ENCODE measurements at places on chromosomes 3 and 15. TPM values are rescaled to one million over a fixed set of nuclear protein-coding genes. Genes with fewer than 3 reads are reported as not detected.
A peak's percentile ranks its signal among the peaks of the same experiment; 100 is the strongest.

The NEK10 gene
- not detected for total RNA-seq

The PARP9 gene
- 3.1 TPM for total RNA-seq

The C15orf62 gene
- 0.45 TPM for total RNA-seq

The DAG1 gene
- total RNA-seq = 19.6 TPM

The GANC gene
- 14.5 TPM for total RNA-seq

The ZNF774 gene
- 3.0 TPM for total RNA-seq

The ITGB5 gene
- 17.3 TPM for total RNA-seq

GRCh38 chr3:74643636-74644035, 29.2 kb upstream of the CNTN3 start:
- no peak overlapping the region for H3K27ac ChIP-seq
- no peaks in the 10 kb centered on the region for H3K4me1 ChIP-seq
- no peak overlapping the region for H3K4me3 ChIP-seq
- no peak for DNase-seq
- H3K36me3 ChIP-seq = no peaks in the 10 kb centered on the region
- H3K27me3 ChIP-seq = no peaks in the 10 kb centered on the region

GRCh38 chr3:170320461-170321121, 36.9 kb upstream of the SKIL start:
- no peak for DNase-seq
- no peak overlapping the region for H3K4me3 ChIP-seq
- H3K27me3 ChIP-seq = no peaks in the 10 kb centered on the region
- H3K27ac ChIP-seq = no peak overlapping the region
- H3K36me3 ChIP-seq = no peaks in the 10 kb centered on the region

DNA sequence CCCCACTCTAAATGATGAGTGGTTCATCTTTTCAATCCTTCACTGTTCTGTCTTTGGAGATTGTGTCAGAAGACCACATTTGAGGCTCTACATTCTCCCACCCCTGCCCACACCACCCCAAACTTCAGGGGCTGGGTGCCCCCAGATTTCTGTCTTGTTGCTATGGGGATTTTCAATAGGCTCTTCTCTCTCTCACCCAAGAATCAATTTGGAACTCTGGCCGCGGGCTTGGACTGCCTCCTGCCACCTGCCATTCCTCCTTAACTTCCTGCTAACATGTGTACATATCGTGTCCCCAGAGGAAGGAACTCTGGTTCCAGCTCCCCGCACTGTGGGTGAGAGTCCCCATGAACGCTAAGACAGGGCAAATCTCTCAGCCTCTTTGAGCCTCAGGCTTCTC, 67.4 kb upstream of the LARS2 start:
- H3K27ac ChIP-seq = no peak overlapping the region
- peaks cover 29% of the 10 kb centered on the region for H3K27me3 ChIP-seq
- DNase-seq = no peak
- no peaks in the 10 kb centered on the region for H3K36me3 ChIP-seq
- no peaks in the 10 kb centered on the region for H3K4me1 ChIP-seq
- no peak overlapping the region for H3K4me3 ChIP-seq

DNA sequence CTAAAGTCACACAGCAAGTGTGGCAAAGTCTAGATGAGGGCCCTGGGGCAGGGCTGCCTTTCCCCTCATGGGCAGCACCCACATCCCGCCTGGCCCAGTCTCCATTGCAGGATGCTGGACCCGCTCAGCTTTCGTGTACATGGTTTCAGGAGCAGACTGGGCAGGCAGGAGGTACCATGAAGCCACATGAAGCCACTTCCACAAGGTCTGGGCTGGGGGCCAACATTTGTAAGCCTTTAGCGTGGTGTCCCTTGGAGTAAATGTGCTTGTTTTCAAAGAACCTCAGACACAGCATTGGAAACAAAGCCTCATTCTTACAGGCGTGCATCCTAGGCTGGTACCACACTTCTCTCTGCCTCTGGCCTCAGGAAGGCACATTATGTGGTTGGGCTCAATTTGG, 34.5 kb downstream of the UMPS start:
- H3K4me1 ChIP-seq = no peaks in the 10 kb centered on the region
- H3K27me3 ChIP-seq = no peaks in the 10 kb centered on the region
- no peak overlapping the region for H3K27ac ChIP-seq
- no peaks in the 10 kb centered on the region for H3K36me3 ChIP-seq
- no peak for DNase-seq

DNA sequence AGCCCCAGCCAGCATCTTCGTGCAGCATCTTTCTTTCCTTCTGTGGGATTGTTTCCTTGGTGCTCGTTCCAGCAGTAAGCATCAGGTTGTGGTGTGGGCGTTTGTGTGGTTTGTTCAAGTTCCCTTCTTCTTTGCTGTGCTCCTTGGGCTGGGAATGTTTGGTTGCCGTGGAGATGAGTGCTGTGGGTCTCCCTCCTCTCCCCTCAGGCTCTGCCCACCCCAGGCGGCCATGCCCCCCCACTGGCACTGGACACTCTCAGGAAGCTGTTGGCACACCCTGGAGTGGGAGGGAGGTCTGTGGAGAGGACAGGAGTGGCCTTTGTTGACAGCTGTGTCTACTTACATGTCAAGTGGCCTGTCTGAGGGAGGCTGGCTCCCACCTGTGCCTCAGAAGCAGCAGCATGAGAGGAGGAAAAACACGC, 46.5 kb upstream of the SACM1L start:
- no peaks in the 10 kb centered on the region for H3K27me3 ChIP-seq
- no peak overlapping the region for H3K4me3 ChIP-seq
- peaks cover 26% of the 10 kb centered on the region for H3K36me3 ChIP-seq
- no peak for DNase-seq

DNA sequence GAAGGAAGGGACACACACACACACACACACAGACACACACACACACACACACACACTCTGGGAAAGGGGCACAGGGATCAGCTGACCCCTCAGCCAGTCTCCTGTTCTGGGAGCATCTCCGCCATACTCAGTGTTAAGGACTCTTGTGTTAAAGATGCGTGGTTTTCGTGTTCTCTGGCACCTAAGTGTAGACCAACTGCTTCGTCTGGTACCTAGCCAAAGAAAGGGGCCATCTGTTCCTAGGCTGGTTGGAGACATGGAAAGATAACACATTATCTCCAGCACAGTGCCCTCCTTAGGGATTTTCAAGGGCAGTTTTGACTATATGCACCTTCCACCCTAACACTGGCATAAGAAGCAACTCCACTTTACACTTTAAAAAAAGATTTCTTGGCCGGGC, 65.1 kb downstream of the EPHB1 start:
- H3K4me3 ChIP-seq = no peak overlapping the region
- no peaks in the 10 kb centered on the region for H3K36me3 ChIP-seq
- H3K4me1 ChIP-seq = no peaks in the 10 kb centered on the region
- H3K27me3 ChIP-seq = no peaks in the 10 kb centered on the region

DNA sequence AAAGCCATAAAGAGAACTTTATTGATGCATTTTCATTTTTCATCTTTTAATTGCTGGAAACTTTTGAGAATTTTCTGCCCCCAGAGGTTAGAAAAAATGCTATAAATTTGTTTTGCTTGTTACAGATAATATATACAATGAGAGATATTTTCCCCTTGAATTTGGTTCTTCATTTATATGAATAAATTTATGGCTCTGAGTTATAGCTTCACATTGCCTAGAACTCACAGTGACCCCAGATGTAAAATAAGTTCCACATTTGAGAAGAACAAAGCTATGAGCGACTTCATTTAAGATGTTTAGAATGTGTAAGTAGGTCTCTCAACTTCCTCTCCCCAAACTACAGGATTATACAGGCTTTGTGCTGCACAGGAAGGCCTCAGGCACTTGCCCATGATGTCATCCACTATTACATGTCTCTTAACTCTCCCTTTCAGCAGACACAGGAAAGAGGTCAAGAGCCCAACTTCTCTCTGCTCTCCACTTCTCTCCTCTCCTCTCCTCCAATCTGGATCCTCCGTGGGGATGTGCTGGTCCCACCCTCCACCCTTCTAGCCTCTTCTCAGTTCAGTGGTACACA, 92.8 kb downstream of the DUT start:
- peaks cover 10% of the 10 kb centered on the region for H3K27me3 ChIP-seq
- H3K4me3 ChIP-seq = no peak overlapping the region
- DNase-seq = no peak
- H3K36me3 ChIP-seq = no peaks in the 10 kb centered on the region
- no peaks in the 10 kb centered on the region for H3K4me1 ChIP-seq

DNA sequence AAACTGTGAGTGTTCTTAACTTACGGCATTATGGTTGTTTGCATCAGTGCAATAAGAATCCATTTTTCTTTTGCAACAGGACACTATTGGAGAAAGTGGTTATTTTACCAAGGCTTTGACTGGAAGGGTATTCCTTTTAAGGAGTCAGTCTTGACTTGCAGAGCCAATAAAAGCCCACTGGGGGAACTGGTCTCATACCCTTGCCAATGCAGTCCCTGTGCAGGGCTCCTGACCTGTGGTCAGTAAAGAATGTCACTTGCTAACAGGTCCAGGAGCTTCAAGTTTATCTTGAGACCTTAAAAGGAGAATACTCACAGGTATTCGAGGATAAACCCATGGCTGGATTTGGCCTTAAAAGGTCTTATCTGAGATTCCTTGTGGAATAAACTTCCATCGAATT, 227.8 kb upstream of the GBE1 start:
- no peaks in the 10 kb centered on the region for H3K27me3 ChIP-seq
- H3K4me3 ChIP-seq = no peak overlapping the region
- DNase-seq = no peak
- no peak overlapping the region for H3K27ac ChIP-seq

DNA sequence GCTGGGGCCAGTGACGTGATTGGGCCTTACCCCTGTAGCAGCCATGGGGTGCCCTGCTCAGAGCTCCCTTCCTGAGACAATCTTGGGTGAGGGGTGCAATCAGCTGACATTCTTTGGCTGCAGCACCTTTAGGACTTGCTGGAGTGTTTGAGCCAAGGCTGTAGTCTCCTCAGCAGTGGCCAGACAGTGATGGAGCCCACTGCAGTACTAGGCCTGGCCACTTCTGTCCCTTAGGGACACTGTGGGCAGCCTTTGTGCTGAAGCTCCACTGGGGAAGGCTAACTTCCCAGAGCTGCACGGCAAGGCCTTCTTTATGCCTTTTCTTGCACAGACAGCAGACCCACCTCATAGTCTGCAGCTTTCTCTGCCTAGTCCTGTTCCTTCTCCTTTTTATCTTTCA, 284.9 kb upstream of the IGF1R start:
- no peak for DNase-seq
- H3K36me3 ChIP-seq = no peaks in the 10 kb centered on the region
- no peaks in the 10 kb centered on the region for H3K4me1 ChIP-seq
- no peaks in the 10 kb centered on the region for H3K27me3 ChIP-seq
- no peak overlapping the region for H3K4me3 ChIP-seq

GRCh38 chr3:117366574-117366973, 657.0 kb downstream of the TUSC7 start:
- DNase-seq = no peak
- no peaks in the 10 kb centered on the region for H3K27me3 ChIP-seq
- H3K4me1 ChIP-seq = no peaks in the 10 kb centered on the region

GRCh38 chr3:193314161-193314560, 64.4 kb downstream of the ATP13A5 start:
- H3K4me1 ChIP-seq = no peaks in the 10 kb centered on the region
- no peak overlapping the region for H3K4me3 ChIP-seq
- H3K27me3 ChIP-seq = no peaks in the 10 kb centered on the region
- DNase-seq = peak; percentile 5
- H3K27ac ChIP-seq = no peak overlapping the region
- no peaks in the 10 kb centered on the region for H3K36me3 ChIP-seq

DNA sequence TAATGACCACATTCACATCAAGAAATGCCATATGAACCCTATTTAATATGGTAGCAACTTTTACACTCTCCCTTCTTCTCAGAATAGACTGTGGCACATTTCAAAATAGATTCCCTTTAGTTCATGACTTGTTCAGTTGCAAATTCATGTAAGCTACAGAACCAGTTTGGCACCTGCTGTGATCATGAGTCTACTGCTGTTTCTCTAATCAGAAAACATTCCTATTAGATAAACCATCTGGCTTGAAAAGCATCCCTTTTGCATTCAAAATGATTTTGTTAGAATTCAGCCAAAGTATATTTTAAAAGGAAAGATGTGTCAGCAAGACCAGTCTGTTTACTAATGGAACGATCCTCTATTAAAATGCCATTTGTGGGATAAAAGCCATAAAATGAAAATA, 304.4 kb downstream of the BCHE start:
- no peaks in the 10 kb centered on the region for H3K27me3 ChIP-seq
- H3K4me1 ChIP-seq = no peaks in the 10 kb centered on the region
- H3K36me3 ChIP-seq = no peaks in the 10 kb centered on the region
- no peak overlapping the region for H3K27ac ChIP-seq

DNA sequence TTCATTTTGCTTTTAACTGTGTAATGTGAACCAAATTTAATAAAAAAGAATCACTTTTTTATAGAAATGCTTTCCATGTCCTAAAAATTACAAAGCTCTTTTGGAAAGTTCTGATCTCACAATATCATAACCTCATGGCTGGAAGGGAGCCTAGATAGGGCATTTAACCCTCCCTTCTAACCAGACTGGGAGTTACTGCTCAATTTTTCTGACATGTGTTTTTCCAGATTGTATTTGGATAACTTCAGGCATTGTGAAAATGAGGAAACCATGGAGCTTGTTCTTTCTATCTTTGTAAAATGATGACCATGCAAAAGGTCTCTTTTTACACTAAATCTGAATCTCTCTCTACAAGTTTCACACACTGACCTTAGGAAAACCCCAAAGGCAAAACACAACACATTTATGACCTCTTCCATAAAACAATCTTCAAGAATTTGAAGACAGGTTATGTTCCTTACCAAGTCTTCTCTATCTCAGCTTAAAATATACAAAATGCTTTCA, 508.8 kb downstream of the DIPK2A start:
- DNase-seq = no peak
- H3K4me1 ChIP-seq = no peaks in the 10 kb centered on the region
- no peak overlapping the region for H3K27ac ChIP-seq

Data from K562 (cell line).